SHP77 (cell line): ENCODE measurements at places on chromosomes 5 and 9.

GRCh38 chr9:113514061-113514460 is 50.5 kb downstream of the RGS3 start:
- DNase-seq, result no peak

GRCh38 chr5:13662626-13663025 is 281.9 kb downstream of the DNAH5 start:
- DNase-seq, result no peak

DNA sequence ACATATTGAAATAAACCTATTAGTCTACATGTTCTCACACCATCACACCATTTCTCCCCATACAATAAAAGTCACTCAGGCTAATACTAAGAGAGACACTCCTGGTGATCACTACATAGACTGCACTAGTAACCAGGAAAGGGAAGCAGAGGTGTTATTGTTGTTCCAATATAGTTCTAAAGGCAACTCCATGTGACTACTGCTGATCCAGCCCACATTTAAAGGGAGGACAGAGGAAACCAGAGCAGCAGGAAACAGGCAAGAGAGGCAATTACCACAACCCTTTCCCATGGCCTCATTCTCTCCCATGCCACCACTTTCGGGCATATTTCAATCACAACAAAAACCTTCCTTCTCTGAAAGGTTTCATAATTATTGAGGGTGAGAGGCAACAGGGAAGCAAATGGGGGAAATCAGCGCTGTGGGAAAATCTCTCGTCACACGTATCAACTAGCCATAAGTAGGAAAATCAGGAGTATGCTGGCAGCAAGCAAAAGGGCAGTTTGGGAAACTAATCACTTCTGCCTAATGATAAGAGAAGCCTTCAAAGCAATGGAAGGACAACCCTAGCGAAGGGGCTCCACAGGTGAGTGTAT is 1.8 kb downstream of the UBAP2 start:
- DNase-seq, result no peak

DNA sequence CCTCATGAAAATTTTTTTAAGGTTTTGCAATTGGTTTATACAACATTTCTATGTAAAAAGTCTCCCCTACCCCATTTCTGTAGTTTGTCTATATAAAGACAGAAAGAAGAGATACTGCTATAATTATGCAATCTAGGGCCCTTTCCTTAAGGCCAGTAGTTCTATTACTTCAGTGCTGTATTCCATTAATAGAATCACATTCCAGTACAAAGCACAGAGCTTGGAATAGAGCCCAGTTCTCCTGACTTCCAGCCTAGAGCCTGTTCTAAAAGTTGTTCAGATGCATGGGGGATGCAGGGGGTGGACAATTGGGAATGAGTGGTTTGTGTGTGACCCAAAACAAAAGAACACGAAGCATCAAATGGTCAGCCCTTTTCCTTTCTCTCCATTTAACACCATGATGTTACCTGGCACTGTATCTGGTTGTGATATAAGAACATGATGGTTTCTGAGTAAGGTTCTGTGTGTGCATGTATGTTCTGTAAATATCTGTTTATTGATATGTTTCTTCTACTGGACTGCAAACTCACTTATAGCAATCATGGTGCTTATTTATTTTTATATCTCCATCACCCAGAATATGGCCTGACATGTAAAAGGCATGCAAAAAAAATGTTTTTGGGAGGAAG is 8.2 kb upstream of the GRAMD2B start:
- no peak for DNase-seq

DNA sequence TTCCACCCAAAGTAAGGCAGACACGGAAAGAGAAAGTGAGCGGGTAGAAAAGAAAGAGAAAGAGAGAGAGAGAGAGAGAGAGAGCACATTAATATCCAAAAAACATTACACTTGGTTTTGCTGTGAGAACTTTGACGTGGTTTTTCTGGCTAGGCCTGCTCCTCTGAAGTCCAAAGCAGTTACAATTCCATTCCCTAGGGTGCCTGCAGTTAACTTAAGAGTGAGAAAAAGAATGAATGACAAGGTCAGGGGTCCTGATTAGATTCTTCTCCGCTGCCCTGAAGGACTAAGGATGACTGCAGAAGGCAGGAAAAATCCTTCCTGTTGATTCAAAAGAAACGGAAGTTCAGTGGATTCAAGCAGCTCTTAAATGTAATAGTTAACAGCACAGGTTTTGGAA is 589.8 kb downstream of the PRELID2 start:
- no peak for DNase-seq

GRCh38 chr9:98120476-98120875 is 1.5 kb upstream of the TRIM14 start:
- DNase-seq, result no peak
